ENCODE measurements at places on chromosomes 6 and 20.

- DNase-seq, result no peak
Observed at GRCh38 chr20:20065361-20065760, 13.0 kb downstream of the CFAP61 start.

DNA sequence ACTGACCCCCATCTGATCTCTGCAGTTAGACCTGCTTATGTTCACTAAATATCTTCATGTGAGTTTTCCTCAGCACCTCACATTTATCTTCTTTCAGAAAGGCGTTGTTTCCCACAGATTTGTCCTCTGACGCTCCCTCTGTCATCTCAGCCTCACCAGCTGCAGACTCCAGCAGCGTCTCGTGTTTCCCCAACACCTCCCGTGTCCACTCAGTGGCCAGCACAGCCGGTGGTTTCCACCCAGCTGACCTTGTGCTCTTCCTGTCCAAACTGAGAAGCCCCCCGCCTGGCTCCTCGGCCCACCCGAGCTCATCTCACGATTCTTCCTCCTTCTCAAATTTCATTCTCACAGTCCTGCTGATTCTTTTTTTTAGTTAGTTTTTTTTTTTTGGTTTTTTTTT is 12.5 kb downstream of the ERMARD start:
- DNase-seq, result no peak

DNA sequence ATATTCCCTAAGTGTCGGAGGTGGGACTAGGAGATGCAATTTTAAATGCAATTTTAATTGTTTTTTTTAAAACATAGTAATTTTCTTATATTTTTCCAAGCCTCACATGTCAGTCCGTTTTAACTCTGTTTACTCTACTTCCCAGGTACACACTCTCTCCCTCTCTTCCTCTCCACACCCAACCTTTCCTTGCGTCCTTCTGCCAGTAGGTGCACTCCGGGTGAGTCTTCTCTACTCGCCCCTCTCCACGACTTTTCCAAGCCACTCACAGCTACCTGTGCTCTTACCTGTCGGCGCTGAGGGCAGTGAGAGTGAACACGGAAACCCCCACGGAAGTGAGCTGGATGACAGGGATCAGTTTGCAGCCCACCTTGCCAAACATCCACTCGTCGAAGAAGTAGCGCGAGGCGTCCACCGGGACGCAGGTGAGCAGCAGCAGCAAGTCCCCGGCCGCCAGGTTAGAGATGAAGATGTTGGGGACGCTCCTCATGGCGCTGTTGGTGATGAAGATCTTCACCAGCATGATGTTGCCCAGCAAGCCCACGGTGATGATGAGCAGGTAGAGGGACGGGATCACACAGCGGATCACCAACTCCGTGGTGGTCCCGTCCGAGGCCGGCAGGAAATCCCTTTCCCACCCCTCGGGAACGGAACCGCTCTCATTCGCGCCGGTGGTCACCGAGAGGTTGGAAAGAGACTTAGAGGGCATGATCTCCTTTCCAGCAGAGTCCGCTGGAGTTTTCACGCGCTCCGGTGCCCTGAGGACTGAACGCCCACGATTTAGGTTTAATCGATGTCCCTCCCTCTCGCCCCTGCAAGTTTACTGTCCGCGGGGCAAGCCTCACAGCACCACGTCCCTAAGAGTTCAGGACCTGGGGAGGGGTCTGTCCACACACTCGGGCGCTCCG is 44.5 kb upstream of the GJE1 start:
- no peak for DNase-seq

DNA sequence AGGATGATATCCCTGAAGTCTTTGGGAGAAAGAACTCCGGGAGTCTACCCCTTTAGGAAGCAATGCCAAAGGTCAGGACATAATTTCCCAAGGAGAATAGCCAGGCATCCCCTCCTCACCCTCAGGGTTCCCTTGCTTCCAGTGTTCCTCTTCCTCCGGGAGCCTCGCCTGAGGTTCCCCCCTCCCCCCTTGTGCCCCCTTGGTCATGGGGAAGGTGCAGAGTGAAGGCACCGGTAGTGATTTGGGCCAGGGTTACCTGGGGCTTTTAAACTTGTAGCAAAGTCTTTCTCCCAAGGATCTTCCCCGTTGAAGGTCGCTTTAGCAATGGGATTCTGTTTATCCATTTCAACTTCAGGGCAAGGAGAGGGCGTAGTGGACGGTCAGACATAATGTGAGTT is 1.2 kb downstream of the ISM1 start:
- DNase-seq, result no peak

- no peak for DNase-seq
Observed at GRCh38 chr6:49514571-49515484, 15.1 kb downstream of the GLYATL3 start.

GRCh38 chr6:110656492-110656891 is 158.8 kb downstream of the CDK19 start:
- DNase-seq, result no peak

DNA sequence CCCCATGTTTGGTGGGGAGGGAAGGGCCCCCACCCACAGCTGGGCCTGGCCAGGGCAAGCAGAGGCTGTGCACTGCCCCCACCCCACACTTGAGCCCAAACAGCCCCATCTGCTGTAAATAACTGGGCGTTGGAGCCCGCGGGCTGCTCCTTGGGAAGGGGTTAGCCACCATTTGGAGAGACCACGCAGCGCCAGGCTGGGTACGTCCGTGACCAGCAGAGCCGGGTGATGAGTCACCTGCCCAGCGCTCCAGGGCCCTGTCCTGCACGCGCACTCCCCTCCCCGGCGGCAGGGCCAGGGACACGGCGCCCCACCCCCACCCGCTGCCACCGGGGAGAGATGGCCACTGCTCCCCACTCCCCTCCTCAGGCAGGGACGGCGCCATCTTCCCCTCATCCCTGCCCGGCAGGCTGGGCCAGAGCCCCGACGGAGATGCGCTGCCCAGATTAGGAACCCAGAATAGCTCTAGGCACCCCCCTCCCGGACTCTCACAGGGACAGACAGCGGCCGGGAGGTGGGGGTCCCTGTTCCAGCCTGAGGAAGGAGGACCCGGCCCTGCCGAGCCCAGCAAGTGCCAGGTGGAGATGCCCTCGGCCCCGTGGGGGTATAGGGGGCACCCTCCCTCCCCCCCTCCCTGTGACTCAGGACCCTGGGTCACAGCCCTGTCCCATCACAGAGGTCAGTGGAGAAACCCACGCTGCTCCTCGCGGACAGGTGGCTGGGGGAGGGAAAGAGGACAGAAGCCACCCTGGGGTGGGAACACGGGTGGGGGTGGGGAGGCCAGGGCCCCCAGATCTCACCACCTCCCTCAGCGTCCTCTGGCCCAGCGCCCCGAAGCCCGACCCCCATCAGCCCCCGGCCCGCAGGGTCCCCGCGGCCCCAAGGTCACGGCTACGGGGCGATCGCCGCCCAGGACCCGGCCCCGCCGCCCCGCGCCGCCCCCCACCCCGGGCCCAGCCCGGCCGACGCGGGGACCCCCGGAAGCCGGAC is 642 bp downstream of the EEF1A2 start:
- DNase-seq, result no peak

- DNase-seq, result no peak
Observed at GRCh38 chr20:3935956-3936340, 46.8 kb downstream of the PANK2 start.

- DNase-seq, result no peak
Observed at GRCh38 chr6:29171736-29172135, 1.0 kb downstream of the OR2J2 start.

GRCh38 chr20:16485401-16485800 is 87.8 kb downstream of the KIF16B start:
- DNase-seq, result no peak

DNA sequence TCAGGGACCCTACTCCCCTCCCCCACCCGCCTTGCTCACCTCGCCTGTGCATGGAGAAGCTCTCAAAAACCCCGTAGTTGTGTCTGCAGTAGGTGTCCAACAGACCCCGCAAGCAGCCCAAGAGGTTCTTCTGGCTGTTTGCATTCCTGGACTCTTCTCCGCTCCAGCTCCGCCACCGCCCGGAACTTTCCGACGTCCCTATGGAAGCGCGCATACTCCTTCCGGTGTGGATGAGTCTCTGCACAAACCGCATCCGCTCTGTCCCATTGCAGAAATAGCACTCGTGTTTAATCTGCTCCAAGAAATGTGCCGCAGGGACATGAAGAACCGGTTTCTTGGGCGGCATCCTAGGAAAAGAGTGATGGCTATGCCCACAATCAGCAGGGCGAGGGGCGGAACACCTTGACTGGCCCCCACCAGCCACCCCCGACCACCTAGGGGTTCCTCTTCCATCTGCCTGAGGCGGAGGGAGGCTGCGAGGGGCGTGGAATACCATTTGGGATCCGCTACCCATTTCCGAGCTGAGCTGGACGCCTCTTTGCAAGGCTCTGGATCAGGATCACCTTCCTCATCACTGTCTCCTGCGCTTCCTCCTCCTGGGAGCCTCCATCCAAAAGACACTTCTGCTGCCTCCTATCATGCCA is 20.2 kb downstream of the HLA-DRA start:
- DNase-seq, result no peak

DNA sequence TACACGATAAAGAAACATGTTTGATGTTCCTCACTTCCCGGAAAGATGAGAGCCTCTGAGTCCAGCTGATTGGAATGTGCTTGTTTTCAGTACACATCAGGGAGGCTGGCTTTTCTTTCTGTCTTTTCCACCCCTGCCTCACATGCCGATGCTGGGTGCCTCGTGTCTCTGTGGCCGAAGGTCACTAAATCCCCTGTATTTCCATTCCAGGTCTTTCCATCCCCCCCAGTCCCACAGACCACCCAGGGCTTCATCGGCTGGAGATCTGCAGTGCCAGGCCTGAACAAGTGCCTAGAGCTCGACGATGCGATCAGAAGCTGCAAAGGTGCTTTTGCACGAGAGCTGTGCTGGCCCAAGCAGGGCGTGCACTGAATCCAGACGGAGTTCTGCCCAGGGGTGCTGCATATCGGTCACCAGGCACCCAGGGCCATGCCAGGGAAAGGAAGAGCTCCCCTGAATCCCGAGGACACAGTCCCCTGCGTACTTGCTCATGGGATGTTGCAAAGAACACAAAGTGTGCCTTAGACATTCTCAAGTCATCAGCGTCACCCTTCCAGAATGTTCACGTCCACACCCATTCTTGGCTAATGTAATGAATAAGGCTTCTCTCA is 67.9 kb downstream of the ANKRD60 start:
- no peak for DNase-seq
